ENCODE measurements at places on chromosomes 7 and 10.
A peak's percentile ranks its signal among the peaks of the same experiment; 100 is the strongest.

GRCh38 chr7:19557726-19558465, 150.9 kb downstream of the POLR1F start:
- no peak for DNase-seq

GRCh38 chr10:72337039-72337629, 17.6 kb downstream of the DNAJB12 start:
- DNase-seq: peak; percentile 95

DNA sequence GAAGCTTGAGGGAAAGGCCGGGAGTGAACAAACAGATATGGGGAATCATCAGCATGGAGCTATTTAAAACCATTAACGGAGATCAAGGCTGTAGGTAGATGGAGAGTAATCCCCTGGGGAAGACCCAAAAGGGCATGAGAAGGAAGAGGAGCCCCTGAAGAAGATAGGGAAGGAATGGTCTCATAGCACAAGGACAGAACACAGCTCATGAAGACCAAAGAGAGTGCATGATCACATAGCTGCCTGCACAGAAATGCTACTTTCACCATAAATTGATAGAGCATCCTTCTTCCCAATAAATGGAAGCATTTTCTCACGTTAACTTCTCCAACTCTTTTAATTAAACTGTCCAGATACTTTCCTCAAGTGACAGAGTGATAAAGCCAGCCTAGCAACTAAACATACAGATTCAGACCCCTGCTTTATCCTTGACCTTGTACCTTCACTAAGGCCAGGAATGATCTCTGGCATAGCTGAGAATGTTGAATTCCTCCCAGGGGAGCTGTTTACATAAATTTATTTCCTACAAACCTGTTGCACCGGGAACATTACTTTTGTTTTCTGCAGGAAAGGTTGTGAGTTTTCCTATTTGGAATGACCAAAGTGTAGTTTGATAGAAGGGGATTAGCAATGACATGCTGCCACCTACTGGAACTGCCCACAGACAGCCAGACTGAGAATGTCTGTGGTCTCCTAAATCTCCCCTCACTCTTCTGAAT, 110.8 kb upstream of the LRGUK start:
- DNase-seq: peak; percentile 55

GRCh38 chr10:98556061-98556460, 109.3 kb upstream of the HPS1 start:
- no peak for DNase-seq

DNA sequence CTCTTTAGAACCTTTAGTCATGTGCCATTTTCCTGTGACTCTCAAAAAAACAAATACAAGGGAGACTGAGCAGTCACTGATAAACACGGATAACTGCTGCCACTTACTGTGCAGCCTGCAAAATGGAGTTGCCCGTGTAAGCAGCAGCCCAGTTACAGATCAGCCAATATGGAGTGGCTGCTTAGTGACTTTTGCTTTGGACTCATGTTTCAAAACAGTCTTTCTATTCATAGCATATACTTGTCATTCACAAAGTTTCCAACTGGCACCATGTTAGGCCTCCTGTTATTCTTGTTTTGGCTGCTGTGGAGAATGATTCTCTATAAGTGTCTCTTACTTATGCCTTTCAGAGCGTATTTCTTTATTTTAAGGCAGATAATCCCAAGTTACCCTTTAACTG, 3.0 kb downstream of the FAM204A start:
- DNase-seq: no peak

DNA sequence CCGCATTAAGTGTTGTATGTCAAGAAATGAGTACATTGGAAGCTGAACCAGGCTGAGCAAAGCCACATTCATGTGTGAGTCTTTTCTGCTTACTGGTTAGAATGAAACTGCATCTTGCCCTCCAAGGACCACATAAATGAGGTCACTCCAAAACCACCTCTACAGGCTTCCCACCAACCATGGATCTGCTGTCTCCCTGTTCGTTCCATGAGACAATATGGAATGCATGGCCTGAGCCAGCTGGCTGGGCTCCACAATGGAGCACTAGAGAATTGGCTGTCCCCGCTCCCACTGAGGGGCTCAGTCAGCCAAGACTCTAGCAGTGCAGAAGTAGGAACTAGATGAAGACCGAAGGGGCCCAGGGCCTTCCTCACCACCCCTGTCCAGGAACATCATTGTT, 120.8 kb downstream of the TNS3 start:
- peak; percentile 74 for DNase-seq

GRCh38 chr10:5949009-5949759, 28.2 kb downstream of the IL15RA start:
- peak; percentile 67 for DNase-seq

GRCh38 chr10:129120441-129120840, 346.6 kb upstream of the MGMT start:
- DNase-seq: no peak

DNA sequence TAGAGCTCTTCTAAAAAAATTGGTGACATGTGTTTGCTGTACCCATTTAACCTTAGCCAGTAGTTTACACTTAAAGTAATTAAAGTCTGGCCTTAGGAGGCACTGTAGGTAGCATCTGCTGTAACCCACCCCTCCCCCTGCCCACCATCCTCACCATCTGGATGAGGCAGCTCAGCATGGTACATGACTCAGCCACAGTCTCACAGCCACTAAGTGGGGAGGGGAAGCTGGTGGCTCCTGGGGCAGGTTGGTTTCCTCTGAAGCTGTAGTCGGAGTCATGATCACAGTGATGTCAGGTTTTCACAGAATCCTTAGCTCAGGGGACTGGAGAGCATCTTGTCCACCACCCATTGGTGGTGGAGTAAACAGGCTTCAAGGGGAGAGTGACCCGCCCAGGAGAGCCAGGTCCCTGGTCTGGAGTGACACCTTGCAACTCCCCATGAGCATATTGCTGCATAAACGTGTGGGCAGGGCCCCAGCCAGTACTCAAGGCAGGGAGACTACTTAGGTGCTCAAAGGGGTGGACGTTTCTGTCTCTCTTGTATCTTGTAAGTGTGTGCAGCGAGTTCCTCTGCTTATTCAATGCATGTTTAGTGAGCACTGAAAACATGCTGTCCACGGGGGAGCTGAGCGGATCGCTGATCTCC, 125.9 kb downstream of the GRK5 start:
- no peak for DNase-seq

DNA sequence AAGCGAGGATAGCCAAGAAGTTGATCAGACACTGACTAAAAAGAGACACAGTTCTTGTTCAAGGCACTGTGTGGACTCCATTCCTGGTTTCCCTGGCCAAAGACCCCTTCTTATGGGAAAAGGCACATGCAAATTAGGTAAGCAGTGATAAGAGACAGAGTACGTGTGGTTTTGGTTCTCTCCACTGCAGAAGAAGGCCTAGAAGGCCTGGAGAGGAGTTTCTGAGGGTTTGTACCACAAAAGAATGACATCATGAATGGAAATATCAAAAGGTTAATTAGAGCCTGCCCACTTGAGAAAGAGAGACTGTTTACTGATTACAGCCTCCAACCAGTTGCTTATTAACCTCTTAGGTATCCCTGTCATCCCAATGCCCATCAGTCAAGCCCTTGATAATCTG, 137.5 kb downstream of the ZNF365 start:
- DNase-seq: no peak

- DNase-seq: peak; percentile 73
Observed at GRCh38 chr7:8442814-8443304, 9.4 kb downstream of the NXPH1 start.

GRCh38 chr10:60788544-60788943, 10.3 kb downstream of the CDK1 start:
- DNase-seq: no peak

DNA sequence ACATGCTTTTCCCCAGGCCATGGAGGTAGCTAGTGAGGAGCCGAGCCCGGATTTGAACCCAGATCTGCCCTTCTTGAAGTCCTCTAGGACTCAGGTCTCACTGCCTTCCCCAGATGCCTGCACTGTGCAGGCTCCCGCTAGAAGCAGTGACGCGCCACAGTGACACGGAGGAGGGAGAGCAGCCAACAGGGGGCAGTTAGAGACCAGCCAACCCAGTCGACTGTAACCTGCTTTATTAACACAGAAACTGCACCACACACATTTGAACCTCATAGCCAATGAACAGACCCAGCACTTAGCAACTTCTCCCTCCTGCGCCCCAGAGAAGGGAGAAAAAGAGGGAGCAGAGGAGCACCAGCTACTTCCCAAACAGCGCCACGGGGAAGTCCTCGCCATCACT, 27.4 kb downstream of the PILRA start:
- no peak for DNase-seq

DNA sequence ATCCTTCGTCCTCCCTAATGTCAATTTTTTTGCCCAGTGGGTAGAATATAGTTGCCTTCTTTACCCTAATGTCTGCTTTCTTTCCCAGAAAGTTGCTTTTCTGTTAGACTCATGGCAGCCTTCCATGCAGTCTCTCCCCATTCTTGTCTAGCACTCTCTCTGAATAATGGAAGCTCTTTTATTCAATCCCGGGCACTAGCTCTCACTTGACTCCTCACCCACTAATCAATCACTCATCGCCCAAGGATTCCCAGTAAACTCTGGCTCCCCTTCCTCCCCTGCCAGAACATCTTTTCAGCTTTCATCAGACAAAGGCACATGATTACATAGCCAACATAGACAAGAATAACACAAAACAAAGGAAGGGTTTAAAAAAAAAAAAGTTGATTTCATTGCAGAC, 100.2 kb upstream of the RELN start:
- no peak for DNase-seq

DNA sequence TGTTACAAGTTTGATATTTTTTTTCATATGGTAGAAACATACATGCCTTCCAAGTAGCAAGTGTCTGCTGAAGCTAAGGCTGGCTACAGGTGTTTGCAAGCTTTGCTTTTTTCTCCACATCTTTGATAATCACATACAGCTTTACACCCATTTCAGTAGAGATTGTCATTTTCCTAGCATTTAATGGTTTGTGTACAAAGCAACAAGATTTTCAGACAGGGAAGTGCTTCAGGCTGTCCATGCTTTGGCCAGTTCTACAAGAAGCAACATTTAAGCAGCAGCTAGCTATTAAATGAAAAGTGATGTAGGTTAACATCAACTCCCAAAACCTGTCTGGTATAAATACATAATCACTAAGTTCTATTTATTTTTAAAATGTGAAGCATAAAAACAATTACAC, 2.3 kb downstream of the HDAC9 start:
- no peak for DNase-seq

GRCh38 chr7:112080441-112080840, 125.8 kb downstream of the DOCK4 start:
- no peak for DNase-seq

GRCh38 chr10:129140921-129141885, 325.8 kb upstream of the MGMT start:
- no peak for DNase-seq

DNA sequence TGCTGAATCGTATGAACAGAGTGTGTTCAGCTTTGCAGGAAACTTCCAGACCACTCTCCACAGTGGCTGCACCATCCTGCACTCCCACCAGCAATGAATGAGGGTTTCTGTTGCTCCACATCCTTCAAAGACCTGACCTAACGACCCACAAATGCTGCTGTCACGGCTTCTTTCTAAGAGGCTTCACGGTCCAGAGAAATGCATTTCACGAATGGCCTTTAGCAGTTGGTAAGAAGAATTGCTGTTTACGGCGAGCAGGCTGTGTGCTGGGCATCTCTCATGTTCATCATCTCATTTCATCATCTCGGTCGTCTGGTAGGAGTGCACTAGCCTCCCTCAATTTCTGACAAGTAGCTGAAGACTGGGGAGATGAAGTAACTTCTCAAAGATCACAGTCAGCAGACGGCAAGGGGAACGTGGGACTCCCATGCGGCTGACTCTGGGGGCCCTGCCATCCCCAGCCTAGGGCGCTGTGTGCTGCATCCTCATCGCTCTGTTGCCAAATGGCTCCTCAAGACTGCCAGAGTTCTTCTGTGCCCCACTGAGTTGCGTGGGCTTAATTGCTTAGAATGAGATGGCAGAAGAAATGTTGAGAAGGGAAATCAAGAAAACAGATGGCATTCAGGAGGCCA, 72.9 kb downstream of the ADARB2 start:
- DNase-seq: no peak

DNA sequence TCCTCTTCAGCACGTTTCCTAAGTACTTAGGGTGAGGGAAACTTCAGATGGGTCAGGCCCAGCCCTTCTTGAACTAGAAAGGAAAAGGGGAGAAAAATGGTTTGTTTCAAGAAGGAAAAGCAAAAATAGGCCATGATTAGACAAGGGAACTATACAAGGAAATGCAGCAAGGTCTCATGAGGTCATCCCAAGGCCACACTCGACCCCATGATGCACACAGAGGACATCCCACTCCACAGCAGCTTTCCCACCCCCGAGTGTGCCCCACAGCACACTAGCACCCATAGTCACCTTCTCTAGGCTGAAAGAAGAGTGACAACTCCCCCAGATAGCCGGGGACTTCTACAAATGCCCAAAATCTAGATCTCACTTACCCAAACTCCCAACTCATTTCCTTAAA, 173.4 kb downstream of the FAM107B start:
- DNase-seq: no peak

- DNase-seq: peak; percentile 77
Observed at GRCh38 chr7:99374111-99375064, at the start of gene ARPC1B. ARPC1B (plus strand) TSS chr7:99374730; CDS start chr7:99385715, 10,985 bp downstream.

- DNase-seq: no peak
Observed at GRCh38 chr7:46812101-46812675, 769.7 kb downstream of the TNS3 start.

DNA sequence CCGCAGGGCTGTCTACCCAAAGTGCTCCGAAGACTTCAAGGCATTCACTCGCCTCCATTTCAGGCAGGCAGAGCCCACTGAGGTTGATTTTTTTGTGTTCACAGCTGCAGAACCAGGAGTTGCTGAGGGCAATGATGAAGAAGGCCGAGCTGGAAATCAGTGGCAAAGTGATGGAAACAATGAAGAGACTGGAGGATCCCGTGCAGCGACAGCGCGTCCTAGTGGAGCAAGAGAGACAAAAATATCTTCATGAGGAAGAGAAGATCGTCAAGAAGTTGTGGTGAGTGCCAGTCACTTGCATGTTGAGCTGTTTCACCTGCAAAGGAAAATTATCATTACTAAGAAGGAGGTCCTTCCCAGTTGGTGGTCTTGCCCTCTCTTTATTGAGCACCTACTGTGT, 210.5 kb downstream of the ARHGAP21 start:
- no peak for DNase-seq

DNA sequence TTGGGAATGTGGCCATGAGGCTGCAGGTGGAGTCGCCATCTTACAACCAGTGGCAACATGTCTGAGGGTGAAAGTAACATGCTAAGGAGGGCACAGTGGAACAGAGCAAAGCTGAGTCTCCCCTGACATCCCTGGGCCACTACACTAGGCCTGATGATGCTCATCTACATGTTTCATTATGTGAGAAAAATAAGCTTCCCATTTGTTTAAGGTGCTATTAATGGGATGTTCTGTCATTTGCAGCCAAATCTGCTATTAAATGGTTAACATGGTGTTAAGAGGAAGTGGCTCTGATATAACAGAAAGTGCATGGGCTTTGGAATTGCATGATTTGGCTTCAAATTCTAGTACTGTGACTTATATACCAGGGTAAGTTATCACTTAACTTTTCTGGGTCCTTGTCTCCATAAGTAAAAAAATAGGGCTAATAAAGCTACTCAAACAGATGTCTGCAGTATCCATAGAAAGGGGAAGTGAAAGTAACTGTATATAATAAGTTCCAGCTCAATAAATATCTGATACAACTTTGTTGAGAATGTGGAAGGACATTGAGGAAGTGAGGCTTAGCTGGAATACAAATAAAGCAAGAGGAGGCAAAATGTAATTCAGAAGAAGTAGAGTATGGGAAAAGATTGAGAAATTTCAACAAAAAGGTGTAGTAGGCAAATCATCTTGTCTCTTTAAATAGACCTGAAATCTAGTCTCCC, 158.9 kb downstream of the RTKN2 start:
- no peak for DNase-seq

- DNase-seq: peak; percentile 88
Observed at GRCh38 chr7:30433082-30433481, 45.5 kb downstream of the NOD1 start.

GRCh38 chr7:70000737-70001348, 402.6 kb downstream of the AUTS2 start:
- DNase-seq: no peak
